ENCODE measurements at places on chromosomes 3 and 15.

DNA sequence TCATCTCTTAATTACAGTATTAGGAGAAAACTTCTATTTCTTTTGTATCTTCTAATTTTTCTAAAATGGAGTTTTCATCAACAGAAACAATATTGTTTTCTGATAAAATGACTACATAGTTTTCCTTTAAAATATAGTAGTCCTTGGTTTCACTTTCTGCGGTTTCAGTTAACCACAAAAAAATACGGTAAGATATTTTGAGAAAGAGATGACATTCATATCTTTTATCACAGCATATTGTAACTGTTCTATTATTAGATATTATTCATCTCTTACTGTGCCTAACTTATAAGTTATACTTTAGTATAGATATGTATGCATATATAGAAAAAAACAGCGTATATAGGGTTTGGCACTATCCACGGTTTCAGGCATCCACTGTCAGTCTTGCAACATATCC lies 2.3 kb downstream of the B4GALT4 start:
- DNase-seq, result no peak

- DNase-seq, result no peak
Measured at GRCh38 chr15:89893027-89893426, 767 bp downstream of the AP3S2 start.

GRCh38 chr3:66971891-66972551 lies 26.1 kb upstream of the KBTBD8 start:
- no peak for DNase-seq

DNA sequence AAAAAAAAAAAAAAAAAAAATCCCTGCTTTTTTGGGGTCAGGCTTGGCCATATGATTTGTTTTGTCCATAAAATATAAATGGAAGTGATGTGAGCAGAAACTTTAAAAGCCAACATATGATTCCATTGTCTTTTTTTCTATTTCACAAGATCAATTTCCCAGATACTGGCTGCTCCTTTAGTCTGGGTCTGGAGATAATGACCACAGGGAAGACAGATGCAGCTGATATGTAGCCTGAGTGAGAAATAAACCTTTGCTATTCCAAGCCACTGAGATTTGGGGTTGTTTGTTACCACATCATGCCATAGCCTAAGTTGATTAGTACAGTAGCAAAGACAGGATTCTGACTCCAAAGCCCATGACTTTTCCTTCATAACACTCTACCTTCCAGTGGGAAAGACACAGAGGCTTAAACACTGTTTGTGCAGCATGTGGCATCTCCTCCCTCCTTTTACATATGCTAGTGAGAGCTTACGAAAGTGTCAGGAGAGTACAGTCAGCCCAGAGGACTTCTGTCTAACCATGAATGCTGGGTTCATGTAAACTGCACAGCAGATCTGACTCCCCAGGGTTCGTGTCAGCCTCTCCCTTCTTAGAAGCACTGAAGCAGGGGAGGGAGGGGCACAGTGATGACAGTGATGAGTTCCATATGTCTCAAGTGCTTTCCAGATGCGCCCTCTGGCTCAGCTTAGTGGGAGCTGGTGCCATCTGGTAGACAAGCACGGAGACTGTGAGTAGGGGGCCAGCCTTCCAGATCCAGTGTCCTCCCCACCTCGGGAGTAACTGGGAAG lies 36.7 kb upstream of the SLC7A14 start:
- DNase-seq, result peak; percentile 58

DNA sequence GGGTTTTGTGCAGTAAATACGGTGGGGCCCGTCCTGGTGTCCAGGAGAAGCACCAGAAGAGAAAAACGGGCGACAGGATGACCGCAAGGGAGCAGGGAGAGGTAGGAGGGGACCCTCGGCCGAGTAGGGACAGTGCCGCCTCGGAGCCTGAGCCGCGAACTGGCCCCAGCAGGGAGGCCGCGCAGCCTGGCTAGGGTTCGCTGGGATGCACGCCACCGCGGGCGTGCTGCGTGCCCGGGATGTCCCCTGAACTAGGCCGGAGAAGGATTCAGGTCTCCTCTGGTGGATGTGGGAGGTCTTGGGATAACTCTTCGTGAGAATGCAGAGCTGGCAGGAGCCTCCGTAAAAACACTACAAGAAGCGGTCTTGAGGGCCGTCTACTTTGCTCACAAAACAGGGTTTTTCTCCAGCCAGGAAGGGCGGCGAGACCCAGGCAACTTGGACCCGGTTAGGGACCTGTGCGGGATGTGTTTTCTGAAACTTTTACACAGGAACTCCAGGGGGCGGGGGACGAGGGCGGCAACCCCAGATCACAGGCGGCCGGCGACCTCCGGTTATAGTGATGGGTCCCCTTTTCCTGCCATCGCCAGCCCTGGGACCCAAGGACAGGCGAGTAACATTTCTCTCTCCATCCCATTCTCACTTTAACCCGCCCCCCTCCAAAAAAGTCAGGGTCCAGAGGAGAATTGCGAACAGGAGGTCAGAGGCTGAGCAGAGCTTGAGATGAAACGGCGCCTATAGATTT lies 35.5 kb downstream of the NR2F2 start:
- DNase-seq, result no peak

DNA sequence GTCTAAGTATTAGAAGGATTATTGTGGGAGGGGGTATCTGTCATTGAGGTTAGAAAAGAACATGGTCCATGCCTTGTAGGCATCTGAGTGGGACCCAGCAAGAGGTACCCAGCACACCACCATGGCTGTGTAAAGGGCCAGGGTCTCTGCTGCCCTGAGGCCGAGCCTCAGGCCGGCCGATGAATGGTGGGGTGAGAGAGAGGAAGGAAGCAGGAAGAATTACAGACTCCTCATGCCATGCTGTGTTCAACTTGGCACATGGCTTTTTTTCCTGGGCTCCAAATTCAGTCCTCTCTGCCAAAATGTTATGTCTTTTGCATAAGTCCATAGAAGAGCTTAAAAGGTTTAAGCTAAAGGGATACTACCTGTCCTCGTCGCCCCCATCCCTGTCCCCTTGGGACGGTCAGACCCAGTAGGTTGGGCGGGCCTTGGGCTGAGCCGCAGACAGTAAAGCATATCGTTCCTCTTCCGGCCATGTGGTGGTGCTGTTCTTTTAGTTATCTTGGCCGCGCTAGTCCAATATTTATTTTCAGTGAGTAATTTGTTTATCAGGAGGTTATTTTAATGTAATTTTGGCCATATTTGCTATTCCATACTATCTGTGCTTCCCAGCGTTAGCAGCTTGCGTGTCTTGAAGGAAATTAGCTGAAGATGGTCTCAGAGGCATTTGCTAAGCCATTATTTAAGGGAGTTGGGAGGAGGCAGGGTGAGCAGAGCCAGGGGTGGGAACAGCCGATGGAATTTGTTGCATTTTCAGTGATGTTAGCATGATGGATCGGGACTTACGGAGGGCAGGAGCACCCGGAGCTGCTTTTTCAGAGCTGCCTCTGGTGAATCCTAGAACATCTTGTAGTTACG lies 152.4 kb downstream of the AGBL1 start:
- DNase-seq, result no peak

All from caudate nucleus (tissue), 63 donors.